ENCODE measurements at places on chromosomes 7 and 10.

- DNase-seq = no peak
Measured at GRCh38 chr7:45643630-45644029, 69.5 kb downstream of the ADCY1 start.

DNA sequence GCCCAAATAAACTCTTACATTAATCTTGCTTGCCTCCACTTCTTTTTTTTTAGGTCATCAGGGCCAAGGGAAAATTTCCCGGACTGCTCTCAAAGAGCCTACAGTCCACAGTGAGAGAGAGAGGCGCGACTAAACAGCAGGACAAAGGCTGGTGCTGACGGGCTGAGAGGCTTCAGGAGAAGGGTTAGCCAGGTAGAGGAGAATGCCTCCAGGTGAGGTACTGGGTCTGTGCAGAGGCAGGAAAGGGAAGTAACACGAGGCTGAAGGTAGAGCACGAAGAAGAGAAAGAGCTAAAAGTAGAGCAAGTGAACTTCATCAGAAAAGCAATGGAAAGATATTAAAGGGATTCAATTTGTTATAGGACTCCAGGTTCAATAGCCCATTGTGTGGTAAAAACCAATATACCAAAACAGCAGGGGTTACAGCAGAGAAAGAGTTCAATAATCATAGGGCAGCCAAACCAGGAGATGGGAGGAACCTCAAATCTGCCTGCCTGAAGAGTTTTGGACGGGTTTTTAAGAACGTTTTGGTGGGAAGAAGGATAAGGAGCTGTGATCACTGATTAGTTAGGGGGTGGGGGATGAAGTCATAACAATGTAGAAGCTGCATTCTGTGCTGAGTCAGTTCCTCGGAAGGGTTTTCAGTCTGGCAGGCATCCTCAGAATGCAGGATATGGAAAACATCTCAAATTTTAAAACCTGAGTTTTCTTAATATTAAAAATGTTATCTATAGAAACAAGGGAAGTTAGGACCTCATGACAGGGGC is 171.5 kb downstream of the AKR1D1 start:
- DNase-seq = no peak

- DNase-seq = no peak
Measured at GRCh38 chr7:97595439-97595838, 136.4 kb upstream of the TAC1 start.

GRCh38 chr10:45379891-45380540 is 6.0 kb downstream of the ALOX5 start:
- no peak for DNase-seq

DNA sequence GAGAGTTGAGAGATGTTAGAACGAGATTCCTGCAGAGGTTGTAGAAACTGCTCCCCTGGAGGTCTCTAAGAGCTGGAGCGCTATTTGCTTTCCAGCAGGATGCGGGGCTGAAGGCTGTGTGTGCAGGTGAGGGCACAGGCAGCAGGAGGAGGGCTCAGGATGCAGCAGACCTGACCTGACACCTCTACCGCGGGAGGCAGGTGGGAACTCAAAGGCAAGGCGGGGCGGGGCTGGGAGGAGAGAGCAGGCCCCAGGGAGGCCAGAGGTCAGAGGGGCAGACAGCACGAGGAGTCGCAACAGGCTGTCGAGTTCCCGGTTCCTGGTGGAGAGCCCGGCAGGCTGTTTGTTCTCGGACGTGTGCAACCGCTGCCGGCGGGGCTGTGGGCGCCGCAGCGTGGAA is 7.9 kb upstream of the CRTAC1 start:
- no peak for DNase-seq

DNA sequence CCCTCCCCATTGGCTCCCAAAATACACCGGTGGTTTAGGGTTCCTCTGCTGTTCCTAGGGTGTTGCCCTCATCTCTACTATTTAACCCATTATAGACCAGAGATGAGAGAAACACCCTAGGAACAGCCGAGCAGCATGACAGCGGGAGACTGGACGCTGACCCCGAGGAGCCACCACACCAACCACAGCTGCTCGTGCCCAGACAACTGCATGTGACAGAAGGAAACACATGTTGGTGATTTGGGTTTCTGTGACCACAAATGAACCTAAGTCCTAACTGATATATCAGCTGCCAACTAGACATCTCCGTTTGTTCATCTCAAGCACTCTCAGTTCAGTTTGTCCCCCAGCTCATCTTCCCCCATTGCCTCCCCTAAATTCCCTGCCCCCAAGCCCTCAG is 13.4 kb downstream of the CFAP43 start:
- no peak for DNase-seq

DNA sequence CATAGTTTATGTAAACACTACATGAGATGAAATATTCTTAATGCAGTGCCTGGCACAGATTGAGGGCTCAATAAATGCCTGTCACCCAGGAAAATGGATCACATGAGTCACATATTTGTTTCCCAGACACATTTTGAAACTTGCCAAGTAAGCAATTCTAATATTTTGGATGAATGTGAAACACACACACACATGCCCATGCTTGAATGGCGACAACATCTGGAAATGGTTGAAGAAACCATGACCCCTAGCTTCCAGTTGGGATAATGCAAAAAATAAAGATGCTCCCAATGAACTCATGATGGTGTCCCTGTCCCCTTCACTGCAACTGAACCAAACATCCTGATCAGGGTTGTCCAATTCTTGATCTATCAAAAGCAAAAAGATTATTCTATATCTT is 797.3 kb downstream of the XPNPEP1 start:
- DNase-seq = no peak

DNA sequence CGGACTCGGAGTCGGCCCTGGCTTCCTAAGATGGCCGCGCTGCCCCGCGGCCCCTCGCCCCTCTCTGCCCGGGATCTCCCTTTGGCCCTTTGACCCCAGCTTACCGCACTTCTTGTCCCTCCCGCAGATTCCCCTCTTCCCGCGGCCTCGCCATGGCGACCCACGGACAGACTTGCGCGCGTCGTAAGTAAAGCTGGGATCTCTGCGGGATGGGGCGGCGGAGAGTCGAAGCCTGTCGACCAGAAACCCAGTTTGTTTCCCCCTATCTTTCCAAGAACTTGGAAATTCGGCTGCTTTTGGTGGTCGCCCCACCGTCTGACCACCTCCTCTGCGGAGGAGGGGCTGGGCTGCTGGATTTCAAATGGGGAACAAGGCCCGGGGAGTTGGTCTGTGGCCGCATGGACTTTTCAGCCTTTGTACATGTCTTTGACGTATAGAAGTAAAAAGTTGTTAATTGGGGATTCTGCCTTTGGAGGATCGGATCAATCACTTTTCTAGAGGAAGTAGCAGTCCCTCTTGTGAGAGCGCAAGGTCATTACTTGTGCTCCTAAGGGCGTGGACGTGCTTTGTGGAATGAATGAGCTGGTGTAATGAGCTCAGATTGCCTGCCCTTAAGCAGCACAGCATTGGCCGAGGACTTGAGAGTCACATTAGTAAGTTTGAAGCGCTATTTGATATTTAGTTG is 553 bp downstream of the VDAC2 start:
- DNase-seq = peak; percentile 22

- DNase-seq = no peak
Measured at GRCh38 chr7:3321206-3321605, 20.2 kb downstream of the SDK1 start.

DNA sequence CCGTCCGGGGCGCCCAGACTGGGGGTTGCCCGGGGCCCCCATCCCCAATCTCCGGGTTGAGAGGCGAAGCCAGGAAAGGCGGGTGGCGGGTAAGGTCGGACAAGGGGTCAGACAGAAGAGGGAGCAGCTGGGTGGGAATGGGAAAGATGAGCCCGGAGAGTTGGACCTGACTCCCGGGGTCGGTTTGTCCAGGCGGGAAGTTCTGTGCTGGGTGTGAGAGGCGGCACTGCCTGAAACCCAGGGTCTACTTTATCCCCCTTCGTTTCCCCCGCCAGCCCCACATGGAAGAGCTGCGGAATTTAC is 675 bp downstream of the SLC4A2 start:
- DNase-seq = no peak

- DNase-seq = no peak
Measured at GRCh38 chr7:99679400-99680191, at the start of gene CYP3A5. Gene CYP3A5, minus strand, starts transcription at chr7:99679996. Its CDS starts 100 bp downstream, at chr7:99679896.

GRCh38 chr7:32026083-32026425 is 44.2 kb downstream of the PDE1C start:
- DNase-seq = no peak

DNA sequence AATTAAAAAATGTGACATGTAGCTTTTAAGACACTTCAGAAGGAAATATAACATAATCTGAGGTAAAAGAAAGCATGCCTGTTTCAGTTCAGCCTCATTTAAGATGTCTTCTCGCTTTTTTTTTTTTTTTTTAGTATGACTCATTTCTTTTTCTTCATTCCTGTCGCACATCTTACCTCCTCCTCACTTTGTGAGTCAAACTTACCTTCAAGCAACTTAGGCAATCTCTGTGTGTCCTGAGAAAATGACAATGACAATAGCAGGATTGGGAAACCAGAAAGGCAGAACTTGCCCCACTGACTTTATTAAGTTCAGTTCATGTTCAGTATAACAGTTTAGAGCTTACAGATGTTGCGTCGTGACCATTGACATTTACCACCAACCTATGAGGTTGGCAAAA is 7.7 kb downstream of the PTN start:
- DNase-seq = no peak

- DNase-seq = peak; percentile 79
Measured at GRCh38 chr10:62681211-62681940, 123.1 kb upstream of the ADO start.

DNA sequence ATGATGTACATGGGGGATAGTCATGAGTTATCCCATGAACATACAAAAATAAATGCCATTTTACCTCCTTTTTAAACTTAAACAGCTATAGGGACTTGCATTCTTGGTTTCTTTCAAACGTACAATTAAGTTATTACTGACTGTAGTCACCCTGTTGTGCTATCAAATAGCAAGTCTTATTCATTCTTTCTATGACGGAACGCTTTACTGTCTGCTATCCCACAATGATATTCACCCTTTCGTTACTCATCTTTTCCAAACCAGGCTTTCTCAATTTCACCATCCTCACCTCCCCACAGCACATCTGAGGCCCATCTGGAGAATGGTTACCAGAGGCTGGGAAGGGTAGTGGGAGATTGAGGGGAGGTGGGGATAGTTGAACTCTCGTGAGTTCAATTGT is 218.8 kb downstream of the PHF14 start:
- no peak for DNase-seq

DNA sequence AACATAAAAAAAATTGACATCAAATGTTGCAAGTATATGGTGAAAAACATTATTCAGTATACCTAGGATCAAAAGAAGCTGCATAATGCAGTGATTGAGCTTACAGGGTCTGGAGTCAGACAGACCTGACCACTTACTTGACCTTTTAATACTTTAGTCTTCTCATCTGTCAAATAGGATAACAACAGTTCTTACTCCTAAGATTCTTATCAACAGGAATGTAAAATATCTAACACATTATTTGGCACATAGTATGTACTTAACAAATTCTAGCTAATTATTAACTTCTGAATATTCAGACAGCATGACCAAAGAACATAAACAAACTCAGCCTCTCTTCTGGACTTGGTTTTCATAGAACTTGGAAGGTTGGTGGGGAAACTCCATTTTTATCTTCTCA is 45.6 kb upstream of the PIP4K2A start:
- DNase-seq = no peak

DNA sequence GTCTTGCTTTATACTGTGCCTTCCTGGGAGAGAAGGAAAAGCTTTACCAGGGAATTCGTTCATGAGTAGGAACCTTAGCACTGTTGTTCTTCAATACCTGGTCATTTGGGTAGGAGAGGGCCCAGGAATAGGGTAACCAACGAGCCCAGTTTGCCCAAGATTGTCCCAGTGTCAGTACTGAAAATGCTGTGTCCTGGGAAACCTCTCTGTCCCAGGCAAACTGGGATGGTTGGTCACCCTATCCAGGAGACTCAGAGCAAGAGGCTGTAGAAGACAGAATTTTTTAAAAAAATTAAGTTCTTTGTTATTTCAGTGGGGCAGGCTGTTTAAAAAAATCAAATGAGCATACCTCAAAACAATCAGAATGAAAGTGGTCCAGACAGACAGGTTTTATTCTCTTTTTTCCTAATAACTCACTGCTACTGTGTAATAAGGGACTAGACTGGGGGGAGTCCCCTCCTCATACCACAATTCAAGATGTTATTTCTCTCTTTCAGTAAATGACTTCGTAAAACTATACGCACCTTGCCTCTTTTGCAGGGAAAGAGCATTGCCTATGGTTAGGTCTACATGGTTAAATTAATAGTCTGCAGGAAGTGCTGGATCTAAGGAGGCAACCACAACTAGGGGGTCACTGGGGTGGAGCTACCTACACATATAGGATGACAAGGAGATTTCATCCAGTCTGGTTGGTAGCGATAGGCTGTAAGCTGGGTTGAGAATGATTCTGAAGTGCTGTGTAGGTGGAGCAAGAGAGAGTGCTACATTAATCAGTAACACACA is 41.1 kb upstream of the FAM133B start:
- no peak for DNase-seq

DNA sequence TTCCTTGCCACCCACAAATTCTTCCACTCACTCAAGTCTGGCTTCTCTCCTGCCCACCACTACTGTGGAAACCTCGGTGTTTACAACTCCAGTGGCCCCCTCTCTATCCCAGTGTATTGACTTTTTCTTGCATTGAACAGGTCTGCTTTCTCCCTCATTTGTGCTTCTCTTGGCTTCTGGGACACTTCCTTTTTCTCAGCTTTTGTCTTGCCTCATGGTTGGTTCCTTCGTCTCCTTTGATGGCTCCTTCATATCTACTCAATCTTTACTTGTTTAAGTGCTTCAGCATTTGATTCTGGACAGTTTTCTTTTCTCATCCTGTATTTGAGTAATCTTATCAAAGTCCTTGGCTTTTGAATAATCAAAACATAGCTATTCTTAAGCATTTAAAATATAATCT is 35.9 kb upstream of the FAM3C start:
- no peak for DNase-seq

DNA sequence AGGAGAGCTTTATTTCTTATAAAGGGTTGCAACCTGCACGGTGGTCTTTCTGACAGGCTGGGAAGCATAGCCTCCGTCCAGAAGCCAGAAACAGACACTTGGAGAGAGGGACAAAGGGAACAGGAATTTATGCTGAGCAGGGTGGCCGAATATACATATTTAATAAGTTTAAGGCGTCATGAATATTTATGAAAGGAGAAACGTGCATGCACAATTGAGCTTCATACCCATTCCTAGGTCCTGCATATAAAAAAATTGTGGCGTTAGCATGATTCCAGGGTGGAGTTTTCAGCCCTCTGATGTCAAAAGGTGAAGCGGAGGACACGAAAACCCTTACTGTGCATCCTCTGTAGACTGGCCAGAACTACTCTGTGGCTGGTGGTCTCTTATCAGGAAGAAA is 10.7 kb downstream of the CCDC126 start:
- no peak for DNase-seq

DNA sequence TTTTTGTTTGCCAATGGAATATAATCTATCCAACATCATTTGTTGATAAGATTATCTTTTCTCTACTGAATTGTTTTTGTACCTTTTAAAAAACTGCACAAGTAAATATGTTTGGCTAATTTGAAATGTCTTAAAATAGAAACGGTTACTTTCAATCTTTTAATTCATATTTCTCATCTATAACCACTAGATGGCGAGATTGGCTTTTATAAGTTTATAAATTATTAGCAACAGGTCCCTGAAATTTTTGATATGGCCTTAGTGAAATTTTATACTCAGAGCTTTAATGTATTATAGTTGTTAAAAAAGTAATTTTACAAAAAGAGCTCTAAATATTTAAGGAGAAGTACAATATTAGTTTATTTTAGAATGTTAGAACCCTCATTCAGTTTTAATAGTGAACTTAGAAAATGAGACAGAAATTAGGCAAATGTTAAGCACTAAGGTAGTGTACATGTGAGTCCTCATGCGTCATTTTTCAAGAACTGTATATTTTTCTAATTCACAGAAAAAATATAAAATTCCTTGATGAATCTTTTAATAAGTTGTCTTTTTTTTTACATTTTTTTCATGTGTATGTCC is 592.5 kb downstream of the ARL4A start:
- no peak for DNase-seq
